Activated T-cell treated with anti-CD3 and anti-CD28 coated beads for 24 hours (primary cell): ENCODE measurements at places on chromosomes 12 and 14.

GRCh38 chr12:53179687-53180219, 769 bp upstream of the ZNF740 start:
- no peak for DNase-seq

GRCh38 chr14:75933712-75934296, 48.0 kb downstream of the TGFB3 start:
- DNase-seq = no peak

DNA sequence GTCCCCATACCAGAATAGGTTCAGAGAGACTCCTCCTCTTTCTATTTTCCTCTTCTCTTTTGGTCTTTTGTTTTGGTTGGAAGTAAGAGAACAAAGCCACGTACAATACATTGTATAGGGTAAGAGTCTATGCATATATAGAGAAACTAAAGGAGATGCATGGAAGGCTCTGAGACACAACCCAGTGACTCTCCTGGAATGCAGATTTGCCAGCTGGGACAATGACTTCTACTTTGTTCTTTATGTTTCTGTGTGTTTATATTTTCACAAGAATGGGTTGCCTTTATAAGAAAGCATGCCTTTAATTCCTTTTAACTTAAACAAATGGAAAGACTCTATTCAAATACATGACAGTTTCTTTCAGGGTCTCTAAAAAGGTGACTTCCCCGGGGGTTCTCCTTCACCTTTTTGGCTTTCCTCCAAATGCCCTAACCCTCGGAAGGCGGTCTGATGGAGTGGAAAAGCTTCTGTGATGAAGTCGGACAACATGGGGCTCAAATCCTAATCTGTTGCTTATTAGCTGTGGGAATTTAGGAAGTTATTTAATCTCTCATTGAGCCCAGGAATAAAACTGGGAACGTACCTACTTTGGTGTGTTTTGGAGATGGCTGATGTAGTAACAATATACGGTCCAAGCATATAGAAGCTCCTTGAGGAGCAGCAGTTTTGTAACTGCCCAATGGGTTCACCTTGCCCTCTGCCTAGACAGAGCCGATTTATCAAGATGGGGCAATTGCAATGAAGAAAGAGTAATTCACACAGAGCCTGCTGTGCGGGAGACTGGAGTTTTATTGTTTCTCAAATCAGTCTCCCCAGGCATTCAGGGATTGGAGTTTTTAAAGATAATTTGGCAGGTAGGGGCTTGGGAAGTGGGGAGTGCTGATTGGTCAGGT, 9.1 kb upstream of the SERPINA1 start:
- DNase-seq = no peak

DNA sequence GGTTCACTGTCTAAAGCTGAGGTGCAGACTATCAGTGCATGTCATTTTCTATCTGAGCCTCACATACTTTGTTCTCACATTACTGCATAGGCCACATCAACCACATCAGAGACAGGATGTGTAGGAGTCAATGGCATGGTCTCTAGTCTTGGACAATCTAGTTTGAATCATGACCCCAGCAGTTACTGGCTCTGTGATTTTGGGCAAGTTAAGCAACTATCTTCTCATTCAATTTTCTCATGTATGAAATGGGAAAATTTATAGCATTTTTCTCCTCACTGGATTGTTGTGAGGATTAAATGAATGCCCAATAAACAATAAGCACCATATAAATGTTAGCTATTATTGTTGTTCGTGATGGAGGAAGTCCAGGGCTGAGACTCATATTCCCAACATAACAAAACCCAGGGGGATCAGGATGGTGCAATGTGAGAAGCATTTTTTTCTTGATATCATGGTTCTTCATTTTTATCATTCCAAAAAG, 432.6 kb downstream of the LRIG3 start:
- DNase-seq = no peak

- DNase-seq = no peak
Observed at GRCh38 chr12:53196486-53196885, 10.6 kb downstream of the ITGB7 start.

GRCh38 chr14:92961567-92961855, 38.6 kb downstream of the CHGA start:
- DNase-seq = no peak

DNA sequence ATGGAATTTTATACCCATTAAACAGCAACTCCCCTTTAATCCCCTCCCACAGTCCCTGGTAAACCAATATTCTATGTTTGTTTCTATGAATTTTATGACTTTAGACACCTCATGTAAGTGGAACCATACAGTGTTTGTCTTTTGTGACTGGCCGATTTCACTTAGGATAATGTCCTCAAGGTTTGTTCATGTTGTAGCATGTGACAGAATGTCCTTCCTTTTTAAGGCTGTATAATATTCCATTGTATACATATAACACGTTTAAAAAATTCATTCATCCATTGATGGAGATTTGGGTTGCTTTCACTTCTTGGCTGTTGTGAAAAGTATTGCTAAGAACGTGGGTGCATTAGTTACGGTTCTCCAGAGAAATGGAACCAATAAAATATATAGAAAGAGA, 40.2 kb downstream of the ARF6 start:
- no peak for DNase-seq

DNA sequence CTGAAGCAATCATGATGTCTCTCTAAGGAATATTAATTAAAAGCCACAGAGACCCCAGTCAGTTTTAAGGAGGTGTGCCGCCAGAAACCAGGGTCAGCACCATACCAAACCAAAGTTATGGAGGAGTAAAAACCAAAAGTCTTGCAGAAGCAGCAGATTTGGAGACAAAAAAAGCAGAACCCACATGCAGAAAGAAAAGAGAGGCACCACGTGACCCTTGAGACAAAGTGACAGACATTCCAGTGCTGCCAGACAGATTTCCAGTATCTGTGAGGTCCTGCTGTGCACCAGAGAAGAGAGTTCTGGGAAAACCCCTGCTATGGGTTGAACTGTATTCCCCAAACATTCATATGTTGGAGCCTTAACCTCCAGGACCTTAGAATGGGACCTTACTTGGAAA, 59.7 kb downstream of the CAPZA3 start:
- no peak for DNase-seq

GRCh38 chr14:35332517-35333263, 40.5 kb downstream of the PSMA6 start:
- DNase-seq = peak; percentile 51

DNA sequence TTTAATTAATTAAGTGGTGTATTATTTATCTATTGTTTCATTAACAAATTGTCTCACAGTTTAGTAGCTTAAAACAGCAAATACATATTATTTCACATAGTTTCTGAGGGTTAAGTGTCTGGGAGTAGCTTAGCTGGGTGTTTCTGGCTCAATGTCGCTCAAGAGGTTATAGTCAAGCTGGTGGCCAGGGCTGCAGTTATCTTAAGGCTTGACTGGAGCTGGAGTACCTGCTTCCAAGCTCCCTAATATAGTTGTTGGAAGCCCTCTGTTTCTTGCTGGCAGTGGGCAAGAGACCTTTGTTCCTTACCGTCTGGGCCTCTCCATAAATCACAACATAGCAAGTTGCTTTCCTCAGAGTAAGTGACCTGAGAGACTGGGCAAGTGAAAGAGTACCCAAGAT, 66.6 kb downstream of the RAD51B start:
- DNase-seq = no peak

DNA sequence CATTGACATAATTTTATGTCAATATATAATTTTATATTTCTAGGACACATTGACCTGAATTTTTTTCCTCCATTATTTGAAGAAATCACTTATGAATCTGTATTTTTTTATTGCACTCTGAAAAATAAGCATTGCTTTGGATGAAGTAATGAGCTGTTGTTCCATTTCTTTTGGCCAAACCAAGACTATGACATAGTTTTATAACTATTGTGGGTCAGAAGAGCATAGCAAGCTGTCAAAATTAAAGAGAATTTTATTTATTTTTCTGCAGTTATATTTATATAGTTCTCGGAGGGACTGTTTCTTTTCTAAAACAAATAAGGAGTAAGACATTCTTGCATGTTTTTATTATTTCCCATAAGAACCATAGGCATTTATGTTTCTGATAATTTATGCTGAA, 8.5 kb downstream of the C12orf75 start:
- no peak for DNase-seq

- no peak for DNase-seq
Observed at GRCh38 chr12:89417246-89417977, 65.1 kb upstream of the DUSP6 start.

DNA sequence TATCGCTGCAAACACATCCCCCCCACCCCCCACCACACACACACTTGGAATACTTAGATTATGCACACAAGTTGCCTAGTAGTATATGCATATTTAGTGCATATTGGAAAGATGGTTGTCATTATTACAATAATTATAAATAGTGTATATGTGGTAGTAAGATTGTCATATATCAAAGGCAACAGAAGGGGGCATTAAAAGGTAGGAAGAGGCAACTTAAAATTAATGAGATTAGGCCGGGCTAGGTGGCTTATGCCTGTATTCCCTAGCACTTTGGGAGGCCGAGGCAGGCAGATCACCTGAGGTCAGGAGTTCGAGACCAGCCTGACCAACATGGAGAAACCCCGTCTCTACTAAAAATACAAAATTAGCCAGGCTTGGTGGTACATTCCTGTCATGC, 52.1 kb downstream of the GSC start:
- no peak for DNase-seq
